ENCODE measurements at places on chromosomes 13 and 19. TPM values are rescaled to one million over a fixed set of nuclear protein-coding genes. Genes with fewer than 3 reads are reported as not detected.

DNA sequence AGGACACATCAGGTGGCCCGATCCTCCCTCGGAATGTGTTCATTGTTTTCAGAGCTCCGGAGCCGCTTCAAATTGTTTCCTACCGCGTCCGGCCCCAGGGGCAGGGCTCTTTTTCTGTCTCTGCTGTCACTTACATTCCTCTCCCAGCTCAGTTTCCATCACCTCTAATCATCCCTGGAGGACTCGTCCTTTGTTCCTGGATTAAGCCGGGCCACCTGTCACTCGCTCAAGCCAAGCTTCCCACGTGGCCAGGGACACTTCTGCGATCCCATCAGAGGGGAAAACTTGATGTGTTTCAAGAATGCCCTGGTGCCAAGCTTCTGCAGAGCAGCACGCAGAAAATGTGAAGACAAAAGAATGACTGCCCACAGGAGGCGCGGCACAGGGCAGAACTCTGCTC lies 13.5 kb downstream of the IL17D start:
- DNase-seq = no peak

DNA sequence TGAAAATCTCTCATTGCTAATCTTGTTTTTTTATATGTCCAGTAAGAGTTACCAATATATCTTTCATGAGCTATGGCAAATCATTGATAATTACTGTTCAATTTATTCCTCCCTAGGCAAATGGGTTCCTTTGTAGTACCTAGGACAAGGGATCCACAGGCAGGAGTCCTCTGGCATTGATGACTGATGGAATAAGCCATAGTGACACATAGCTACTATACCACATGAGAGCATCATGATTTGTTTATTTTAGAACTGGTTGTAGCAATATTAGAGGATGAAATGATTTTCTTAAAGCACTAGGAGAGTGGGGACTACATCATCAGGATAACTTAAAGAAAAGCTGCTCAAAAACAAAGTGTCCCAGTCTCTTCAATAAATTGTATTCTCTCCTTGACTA lies 21.7 kb upstream of the MAB21L1 start:
- DNase-seq = no peak

The ATP4A gene
- not detected for total RNA-seq

DNA sequence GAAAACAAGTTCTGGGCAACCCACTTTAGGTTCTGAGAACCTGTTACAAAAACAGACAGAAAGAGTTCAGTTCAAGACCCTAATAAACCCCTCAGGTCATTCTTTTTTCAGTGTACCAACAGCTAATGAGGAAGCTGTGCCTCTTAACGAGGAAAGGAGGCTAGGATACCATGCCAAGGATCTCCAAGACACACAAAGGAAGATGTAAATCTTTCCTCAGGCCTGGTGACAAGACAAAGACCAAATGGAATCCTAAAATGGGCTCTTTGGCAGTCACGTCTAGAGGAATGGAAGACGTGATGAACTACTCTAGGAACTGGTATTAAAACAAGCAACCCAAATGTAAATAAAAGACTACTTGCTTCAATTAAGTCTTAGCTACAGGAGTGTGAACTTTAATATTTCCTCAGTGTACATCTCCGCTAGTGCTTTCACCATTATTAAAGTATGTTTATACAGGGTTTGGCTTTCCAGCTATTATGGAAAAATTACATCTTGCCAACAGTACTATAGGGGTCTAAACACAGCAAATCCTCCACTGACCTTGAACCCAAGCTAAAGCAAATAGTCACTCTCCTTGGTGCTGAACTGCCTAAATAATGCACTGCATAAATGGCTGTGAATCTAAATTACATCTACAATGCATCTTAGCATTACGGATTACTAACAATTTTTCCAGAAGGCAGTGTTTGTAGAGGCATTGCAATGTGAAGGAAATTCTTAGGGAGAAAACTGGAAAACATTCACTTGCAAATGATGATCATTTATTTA lies 42.3 kb downstream of the ENOX1 start:
- DNase-seq = no peak

The MIDN gene
- 91.6 TPM for total RNA-seq

The PALM gene
- total RNA-seq = not detected

DNA sequence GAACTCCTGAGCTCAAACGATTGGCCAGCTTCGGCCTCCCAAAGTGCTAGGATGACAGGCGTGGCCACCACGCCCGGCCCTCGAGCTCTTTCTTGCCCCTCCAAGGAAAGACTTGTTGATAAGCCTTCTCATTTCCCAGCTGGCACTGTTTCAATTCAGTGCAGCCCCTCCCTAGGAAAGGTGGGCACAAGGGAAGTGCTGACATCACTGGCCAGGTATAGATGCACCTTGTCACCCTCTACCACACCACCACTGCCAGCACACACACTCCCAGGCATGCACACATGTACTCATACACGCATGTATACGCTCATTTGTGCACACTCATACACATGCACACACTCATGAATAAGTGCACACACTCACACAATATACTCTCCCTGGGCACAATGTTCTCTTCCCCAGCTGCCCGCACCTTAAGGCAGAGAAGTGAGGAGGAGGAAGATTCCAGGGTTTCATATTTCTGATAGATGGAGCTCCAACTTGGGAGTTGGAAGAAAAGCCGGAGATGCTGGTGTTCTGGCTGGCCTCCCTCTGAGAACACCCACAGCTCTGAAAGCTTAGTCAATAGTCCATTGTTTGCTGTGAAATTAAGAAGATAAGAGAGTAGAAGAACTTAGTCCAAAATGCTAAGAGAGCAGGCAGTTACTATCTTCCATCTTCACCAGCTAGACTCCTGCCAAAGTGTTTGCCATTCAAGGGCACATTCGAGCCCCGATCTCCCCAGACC lies 196.7 kb downstream of the FOXO1 start:
- no peak for DNase-seq

GRCh38 chr19:41908724-41909464 lies 19.4 kb downstream of the ERFL start:
- no peak for DNase-seq

- DNase-seq = no peak
Observed at GRCh38 chr19:8367327-8368001, 3.5 kb downstream of the ANGPTL4 start.

- no peak for DNase-seq
Observed at GRCh38 chr13:56563663-56564062, 577.1 kb upstream of the PRR20A start.

GRCh38 chr19:8352134-8352827 lies 9.2 kb upstream of the KANK3 start:
- DNase-seq = no peak

The SYNGR4 gene
- 0.61 TPM for total RNA-seq

The CD177 gene
- total RNA-seq = not detected

DNA sequence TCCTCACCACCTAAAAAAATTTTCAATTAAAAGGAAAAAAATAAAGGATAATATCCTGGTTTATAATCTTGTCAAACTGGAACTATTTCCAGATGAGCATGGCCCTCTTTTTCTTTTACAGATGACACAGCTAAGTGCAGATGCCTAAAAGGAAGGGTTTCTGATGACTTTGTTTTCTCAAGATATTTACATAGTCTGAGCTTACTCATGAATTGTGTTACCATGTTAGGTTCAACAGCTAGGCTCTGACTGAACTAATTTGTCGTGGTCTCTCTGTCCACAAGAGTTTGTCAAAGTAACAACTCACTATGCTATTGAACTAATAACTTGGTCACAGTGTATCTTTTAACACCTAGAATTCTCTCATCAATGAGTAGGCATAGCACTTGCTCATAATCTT lies 780.8 kb downstream of the GPC5 start:
- DNase-seq = no peak

- no peak for DNase-seq
Observed at GRCh38 chr13:23558675-23559536, 11.3 kb upstream of the TNFRSF19 start.

DNA sequence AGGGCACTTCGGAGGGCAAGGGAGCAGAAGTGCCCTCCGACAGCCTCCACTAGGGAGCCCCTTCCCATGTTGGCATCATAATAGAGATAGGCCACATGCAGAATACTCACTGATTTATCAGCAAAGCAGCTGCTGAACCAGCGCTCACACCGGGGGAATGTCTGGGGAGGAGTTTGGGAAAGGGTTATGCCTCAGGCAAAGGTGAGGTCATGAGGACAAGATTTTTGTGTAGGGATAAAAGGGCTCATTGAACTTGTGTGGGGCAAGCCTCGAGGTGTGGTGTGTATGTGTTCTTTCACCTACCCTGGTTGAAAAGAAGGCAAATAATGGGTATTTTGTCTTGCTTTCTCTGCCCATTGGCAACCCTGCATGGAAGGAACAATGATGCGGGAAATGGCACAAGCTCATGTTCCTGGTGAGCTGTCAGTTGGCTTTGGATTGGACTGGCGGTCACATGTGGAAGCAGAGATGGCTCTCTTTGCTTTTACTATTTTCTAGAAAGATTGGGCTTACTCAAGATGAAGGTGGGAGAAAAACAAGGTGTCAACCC lies 39.1 kb upstream of the SLC7A9 start:
- DNase-seq = no peak

The ABHD13 gene
- 8.5 TPM for total RNA-seq

GRCh38 chr13:85543144-85543543 lies 256.1 kb downstream of the SLITRK6 start:
- no peak for DNase-seq

- no peak for DNase-seq
Observed at GRCh38 chr13:113635048-113635420, 23.0 kb downstream of the ATP4B start.

Data from activated T-helper 1 cell treated with anti-CD3 and anti-CD28 coated beads, Interleukin-12 subunit alpha, Interleukin-12 subunit beta, Interleukin-2, Interleukin-4 antibody, amounts not matched to agents 30 ng/mL and 10 ng/mL and 1 ng/mL, durations not matched to agents 14 hours and 24 hours and 36 hours (primary cell).